ENCODE measurements at places on chromosomes 16 and 17.

- DNase-seq, result no peak
These were observed 25.3 kb upstream of the ABCA6 start for GRCh38 chr17:69166957-69167356.

- DNase-seq, result no peak
These were observed 42.0 kb upstream of the ACSF3 start for GRCh38 chr16:89051521-89052166.

DNA sequence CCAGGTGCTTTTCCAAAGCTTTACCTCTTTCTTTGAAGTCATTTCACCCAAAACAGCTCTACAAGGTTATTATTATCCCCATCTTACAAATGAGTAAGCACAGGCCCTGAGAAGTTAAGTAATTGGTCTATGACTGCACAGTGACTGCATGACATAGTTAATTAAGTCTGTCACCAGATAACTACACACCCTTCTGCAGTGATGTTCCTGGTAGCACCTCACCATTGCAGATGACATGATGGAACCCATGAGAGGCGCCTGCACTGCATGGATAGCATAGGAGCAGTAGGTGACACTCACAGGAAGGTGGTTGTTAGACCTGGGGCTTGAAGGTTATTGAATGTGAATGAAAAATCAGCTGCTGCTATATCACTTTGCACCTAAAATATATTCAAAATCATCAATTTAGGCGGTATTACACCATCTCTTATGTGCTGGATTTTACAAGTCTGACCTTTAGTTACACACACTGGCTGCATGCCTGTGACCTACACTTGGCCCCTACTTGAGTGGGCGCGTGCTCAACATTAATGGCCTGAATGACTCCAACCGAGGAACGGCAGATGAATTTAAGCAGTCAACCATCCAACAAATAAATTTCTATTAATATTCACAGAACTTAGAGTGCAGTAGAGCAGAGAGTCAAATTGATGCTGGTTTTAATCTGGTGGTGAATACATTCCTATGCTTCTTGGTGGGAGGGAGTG is 239.6 kb downstream of the CDH11 start:
- no peak for DNase-seq

GRCh38 chr16:6035161-6035560 is 937.6 kb upstream of the EEF2KMT start:
- DNase-seq, result no peak

DNA sequence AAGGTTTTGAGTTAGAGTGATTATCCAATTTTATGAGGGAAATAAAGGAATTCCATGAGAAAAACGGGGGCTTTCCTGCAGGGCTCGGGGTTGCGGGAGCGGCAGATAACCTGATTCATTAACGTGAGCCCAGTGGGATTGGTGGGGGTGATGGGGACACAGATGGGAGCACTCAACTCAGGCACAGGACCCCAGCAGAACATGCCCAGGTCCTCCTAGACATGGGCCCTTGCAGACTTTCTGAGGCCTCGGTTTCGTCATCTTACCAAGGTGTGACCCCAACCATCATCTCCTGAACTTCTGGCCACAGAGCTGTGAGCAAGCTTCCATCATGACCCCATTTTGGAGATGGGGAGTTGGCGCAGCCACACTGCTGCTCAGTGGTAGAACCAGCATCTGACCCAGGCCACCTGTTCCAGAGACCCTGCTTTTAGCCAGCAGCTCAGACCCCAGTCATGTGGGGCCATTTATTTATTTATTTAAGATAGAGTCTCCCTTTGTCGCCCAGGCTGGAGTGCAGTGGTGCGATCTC is 22.3 kb downstream of the CARHSP1 start:
- no peak for DNase-seq

- peak; percentile 20 for DNase-seq
These were observed 10.3 kb downstream of the CDRT4 start for GRCh38 chr17:15456972-15457722.

GRCh38 chr17:59372138-59372751 is 40.8 kb downstream of the YPEL2 start:
- DNase-seq, result no peak

DNA sequence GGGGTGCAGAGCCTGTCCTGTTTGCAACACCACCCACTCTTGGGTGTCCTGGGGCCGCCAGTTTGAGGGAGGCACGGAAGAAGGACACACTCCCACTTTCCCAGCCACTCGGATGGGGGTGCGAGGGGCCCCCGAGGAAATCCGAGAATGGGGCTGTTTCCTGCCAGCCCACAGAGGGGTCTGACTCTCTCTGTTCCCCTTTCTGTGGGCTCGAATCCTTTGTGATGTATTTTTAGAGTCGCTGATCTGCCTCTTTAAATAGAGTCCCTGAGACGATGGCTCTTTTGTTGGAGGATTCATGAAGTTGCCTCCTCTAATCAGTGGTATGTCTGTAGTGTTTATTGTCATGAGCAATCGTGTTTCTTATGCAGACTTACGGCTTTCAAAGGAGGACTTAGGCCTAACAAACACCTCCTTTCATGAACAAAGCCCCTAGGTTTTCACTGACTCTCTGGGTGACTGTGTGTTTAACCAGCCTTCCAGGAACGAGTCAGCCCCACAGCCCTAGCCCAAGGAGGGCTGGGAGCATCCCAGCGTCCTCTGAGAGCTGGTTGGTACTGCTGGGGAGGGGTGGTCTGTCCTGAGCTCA is 29.1 kb downstream of the CIBAR2 start:
- DNase-seq, result no peak

GRCh38 chr16:29871822-29872546 is 9.0 kb upstream of the CDIPT start:
- no peak for DNase-seq

GRCh38 chr17:30323895-30324319 is 9.9 kb downstream of the TMIGD1 start:
- no peak for DNase-seq

- no peak for DNase-seq
These were observed 13.0 kb upstream of the NETO2 start for GRCh38 chr16:47156680-47157215.
